ENCODE measurements at places on chromosomes 5 and 9.

DNA sequence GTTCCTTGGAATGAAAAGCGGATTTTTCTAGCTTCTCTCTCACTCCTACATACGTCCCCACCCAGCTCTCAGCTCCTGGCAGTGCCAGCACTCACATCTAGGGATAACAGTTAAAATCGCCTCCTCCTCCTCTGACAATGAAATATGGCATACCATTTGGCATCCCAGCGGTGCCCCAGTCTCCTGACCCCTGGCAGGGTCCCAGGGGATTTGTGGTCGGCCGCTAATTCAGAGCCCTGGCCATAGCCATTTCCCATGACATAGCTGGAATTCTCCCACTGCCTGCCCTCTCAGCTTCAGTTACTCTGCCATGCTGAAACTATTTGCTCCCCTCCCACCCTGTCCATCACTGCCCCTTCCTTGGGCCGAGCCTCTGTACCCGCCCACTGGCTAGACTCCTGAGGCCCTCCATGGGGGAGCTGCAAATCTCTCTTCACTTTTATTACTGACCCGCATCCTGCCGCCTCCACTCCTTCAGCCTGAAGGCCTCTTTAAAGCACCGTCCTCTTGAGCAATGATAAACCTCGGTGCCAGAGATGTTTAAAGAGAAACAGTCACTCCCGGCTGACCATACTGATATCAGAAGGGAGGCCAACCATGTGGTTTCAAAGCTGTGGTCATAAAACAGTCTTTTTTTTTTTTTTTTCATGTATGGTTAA, 139.8 kb downstream of the SLIT3 start:
- DNase-seq = no peak

DNA sequence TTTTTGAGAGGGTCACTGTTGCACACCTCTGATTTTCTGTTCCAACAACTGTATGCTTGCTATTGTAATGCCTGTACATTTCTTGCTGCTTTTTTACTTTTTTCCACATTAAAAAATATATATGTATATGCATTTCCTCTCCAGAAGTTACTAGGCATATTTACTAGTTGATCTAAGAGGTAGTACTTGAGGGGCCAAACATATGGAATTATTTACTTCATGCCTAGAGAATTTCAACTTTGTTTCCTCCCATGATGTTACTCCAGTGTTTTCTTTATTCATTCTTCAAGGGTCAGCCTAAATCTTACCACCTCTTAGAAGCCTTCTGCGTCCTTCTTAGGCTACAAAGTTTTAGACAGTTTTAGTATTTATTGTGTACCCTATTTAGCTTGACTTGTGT, 122.7 kb downstream of the NMUR2 start:
- no peak for DNase-seq

DNA sequence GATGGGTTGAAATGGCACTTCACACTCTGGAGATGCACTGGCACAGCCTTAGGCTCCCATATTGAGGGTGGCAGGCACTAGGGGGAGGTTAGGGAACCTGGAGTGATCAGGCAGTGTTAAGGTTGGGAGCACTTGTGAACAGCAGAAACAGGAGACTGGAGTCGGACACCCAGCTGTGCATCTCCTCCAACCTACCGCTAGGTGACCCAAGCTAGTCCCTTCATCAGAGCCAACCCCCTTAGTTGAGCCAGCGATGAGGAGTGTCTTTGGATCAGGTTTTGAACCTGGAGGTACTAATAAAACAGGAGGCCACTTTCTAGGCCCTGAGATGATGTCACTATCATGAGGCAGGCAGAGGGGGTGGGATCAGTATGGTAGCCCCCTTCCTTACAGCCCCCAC, 1.7 kb downstream of the ACTL7B start:
- DNase-seq = no peak

DNA sequence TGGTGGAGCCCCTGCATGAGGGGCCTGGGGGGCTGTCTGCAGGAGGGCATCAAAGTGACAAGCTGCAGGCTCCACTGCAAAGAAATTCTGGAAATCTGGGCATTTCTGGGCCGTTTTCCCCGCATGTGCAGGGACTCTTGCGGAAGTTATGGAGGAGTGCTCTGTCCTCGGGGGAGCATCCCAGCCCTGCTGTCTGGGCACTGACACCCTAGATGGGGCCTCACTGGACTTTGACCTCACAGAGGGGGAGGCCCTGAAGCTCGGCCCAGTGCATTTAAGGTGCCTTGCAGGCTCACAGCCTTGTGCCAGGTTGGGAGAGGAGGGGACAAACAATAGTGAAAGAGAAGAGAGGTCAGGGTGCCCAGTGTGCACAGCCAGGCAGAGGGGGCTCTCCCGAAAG, 35.4 kb downstream of the LHX3 start:
- no peak for DNase-seq

DNA sequence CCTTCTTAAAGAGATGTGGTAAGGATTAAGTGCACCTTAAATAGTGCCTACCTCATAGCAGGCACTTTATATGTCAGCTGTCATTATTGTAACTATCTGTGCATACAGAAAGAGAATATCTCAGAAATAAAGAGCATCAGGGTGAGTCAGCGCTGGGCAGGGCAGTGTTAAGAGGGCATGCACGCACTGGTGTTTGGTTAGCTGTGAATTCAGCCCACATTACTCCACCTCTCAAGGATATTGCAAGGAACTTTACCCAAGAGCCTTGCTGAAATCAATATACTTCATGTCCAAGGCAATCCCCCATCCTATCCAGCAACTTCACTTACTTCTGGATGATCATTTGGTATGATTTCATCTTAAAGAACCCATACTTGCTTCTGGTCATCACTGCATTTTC, 300.9 kb downstream of the NTRK2 start:
- no peak for DNase-seq

GRCh38 chr5:126732716-126733115, 44.2 kb upstream of the LMNB1 start:
- no peak for DNase-seq

- DNase-seq = no peak
Measured at GRCh38 chr9:121528642-121529041, 29.0 kb upstream of the GGTA1 start.

DNA sequence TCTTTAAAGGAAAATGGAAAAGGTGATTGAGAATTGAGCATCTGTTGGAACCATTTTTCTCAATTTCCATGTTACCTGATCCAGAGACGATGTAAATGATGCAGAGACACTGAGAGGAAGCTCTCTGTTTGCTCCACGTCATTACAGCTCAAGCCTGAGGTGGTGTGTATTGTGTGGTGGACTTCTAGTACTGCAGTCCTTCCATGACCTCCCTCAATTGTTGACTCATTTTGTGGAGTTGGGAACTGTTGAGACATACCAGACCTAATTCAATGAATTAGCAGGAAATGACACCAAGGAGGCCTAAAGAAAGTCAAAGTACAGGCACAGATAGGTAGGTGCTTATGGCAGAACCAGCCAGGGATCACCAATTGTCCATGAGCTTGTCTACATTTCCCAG, 15.6 kb upstream of the LVRN start:
- DNase-seq = no peak

DNA sequence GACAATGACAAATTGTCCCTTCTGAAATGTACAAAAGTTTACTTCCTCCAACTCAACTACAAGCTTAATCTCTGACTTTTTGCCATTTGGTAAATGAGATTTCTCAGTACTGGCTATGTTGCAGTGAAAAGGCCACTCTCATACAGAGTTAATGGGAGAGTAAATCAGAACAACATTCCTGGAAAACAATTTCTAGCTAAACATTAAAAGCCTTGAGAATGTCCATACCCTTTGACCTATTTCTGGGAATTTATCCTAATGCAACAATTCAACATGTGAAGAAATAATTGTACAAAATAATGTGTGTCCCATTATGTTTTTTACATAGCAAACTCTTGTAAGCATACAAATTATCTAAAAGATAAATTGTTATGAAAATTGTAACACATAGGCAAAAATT, 56.3 kb upstream of the SPEF2 start:
- no peak for DNase-seq

- DNase-seq = no peak
Measured at GRCh38 chr9:28031521-28032267, 458.4 kb upstream of the C9orf72 start.

DNA sequence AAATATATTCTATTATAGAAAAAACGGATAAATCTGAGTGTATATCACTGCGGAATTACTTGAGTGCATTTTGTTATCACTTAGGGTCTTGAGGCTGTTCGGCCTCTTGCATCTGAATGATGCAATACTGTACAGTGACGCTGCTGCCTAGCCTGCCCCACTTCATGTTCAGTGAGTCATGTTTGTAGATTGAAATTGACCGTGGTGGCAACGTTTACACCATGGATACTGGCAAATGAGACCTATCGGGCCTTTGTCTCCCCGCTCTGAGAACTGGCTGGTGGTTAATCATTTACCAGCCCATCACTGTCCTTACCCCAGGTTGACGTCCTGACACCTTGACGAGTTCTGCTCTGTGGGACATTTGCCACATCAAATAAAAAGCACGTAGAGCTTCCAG, 510.1 kb upstream of the ADAMTS16 start:
- no peak for DNase-seq

- DNase-seq = no peak
Measured at GRCh38 chr9:113914517-113914916, 38.4 kb downstream of the ZNF618 start.

DNA sequence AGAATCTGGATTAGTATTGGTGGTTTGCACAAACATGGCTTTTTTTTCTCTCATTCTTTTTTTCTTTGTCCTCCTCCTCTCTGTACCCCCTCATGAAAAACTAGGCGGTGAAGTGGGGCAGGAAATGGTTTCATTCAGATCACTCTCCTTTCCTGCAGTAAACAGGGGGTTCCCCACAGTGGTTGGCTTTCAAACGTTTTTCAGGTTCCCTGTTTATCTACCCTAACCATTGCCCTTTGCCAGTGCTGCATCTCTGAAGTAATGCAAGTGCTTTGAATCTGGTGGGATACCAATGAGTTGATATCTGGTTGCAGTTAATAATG, 29.8 kb downstream of the NR4A3 start:
- DNase-seq = peak; percentile 67

DNA sequence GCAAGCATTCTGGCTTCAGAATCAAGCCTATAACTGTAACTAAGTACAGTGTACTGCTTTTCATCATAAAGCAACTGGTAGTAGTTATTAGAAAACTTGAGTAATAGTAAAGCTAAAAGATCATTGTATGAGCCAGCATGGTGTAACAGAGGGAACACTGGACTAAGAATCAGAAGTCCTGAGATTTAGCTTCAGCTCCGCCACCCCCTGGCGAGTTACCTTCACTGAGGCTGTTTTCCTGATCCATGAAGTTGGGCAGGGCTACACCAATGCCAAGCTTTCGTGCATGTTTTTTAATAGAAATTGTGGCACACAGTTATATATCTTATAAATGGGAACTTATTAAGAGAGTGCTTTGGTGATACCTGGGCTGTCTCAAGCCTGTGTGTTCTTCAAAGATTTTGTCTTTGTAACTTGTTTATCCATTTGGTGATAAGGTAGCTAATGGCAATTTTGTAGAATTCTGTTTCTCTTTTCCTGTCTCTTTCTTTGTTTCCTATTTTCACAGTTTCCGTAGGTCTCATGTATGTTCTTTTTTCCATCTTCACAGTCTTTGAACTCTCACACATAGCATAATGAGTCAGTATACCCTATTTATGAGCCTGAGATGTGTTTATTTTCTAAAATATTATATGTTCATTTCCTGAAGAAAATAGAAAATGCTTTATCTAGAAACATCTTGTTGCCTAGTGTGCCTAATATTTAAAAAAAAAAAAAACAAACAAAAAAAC, 102.3 kb downstream of the GDNF start:
- DNase-seq = no peak

DNA sequence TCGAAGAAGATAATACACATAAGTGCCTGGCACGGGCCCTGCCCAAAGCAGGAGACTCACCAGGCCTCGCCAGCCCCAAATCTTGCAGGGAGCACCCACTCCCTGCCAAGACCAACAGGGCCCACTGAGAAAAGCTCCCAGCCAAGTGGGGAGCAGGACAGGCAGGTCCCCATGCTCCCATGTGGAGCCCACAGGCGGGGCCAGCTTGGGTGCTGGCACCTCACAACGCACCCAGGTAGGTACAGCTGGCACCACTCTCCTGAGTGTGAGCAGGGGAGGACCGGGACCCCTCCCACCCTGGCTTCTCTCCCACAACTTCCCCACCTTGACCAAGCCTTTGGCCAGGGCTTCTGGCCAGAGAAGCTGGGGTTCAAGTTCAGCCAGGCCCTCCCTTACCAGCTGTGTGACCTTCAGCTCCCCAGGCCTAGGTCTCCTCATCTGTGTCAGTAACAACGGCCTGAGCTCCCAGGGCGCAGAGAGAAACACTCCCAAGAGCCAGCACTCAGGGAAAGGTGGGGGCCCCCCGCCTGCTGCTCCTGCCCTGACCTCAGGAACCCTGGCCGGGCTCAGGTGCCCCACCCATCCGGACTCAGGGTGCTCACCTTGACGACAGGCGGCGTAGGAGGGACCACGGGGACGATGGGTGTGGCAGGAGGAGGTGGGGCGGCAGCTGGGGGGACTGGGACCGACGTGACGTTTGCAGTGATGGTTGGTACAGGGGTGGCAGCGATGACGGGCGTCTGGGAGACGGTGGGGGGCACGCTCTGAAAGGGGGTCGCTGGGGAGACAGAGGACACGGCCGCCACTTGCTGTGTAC, 17.8 kb downstream of the BRD3 start:
- no peak for DNase-seq

GRCh38 chr9:132609829-132610228, 27.4 kb downstream of the BARHL1 start:
- no peak for DNase-seq

- no peak for DNase-seq
Measured at GRCh38 chr5:45437752-45438151, 258.4 kb downstream of the HCN1 start.

GRCh38 chr5:104016646-104017045, 454.1 kb upstream of the NUDT12 start:
- no peak for DNase-seq

DNA sequence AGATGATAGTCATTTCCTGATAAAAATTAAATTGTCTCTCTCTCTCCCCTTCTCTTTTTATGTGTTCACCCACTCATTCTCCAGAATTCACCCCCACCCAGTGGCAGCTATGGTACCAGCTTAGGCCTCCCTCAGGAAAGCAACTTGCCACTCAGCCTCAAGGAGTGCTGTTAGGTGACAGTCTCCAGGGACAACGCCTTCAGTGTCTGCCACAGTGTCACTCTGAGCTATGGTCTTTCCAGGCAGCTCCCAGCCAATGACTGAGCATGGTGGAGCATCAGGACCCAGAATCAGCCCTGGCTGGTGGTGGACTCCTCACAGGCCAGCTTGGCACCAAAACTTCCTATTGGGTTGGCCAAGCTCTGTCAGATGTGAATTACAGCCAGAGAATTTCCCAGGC, 140.9 kb upstream of the PIK3R1 start:
- no peak for DNase-seq

- no peak for DNase-seq
Measured at GRCh38 chr5:128536254-128537220, 1.5 kb downstream of the FBN2 start.
